BE2C (cell line): ENCODE measurements at places on chromosomes 1 and 21.

DNA sequence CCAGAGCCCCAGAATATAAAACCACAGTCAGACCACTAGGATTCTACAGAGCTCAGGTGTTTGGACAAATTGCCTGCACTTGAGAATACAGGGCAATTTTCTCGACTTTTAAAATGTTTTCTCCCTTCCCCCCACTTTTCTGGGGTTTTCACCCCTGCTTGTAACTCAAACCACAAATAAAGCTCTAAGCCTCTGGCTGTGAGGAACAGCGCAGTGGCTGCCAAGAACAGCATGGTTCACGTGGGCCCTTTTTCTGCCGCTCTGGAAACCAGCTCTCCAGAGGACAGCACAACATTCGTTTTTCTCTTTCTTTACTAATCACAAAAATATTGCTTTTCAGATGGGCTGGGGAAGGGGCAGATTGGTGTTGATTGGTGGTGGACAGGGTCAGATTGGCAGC is 102.2 kb upstream of the JUN start:
- no peak for DNase-seq

- no peak for DNase-seq
These were observed 8.8 kb upstream of the CCT8 start for GRCh38 chr21:29082046-29082815.

GRCh38 chr1:213683529-213683928 is 304.2 kb upstream of the PROX1 start:
- DNase-seq, result no peak

- no peak for DNase-seq
These were observed 115.1 kb downstream of the KCTD3 start for GRCh38 chr1:215682232-215682631.

DNA sequence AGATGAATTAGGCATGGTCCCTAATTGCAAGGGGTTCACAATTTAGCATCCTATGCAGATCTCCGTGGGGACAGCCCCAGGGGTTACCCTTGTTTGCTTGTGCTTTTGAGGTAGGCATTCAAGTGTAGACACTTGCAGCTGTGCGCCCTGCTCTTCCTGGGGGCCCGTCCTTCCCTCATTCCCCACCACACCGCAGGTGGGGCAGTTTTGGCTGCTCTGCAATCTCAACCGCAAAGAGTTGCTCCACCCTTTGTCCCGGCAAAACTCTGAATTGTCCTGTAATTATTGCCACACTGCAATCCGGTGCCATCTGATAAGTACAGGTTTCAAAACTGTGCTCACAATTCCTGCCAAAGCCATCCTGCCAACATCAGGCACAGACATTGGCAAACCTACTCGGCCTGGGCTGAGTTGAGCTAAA is 65.4 kb upstream of the LYST start:
- DNase-seq, result no peak

DNA sequence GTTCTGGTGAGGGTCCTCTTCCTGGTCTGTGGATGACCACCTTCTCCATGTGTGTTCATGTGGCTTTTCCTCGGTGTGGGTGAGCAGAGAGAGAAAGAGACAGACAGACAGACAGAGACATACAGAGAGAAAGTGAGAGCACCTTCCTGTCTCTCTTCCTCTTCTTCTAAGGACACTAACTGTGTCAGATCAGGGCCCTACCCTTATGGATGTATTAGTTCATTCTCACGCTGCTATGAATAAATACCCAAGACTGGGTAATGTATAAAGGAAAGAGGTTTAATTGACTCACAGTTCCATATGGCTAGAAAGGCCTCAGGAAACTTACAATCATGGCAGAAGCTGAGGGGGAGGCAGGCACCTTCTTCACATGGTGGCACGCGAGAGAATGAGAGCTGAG is 131.5 kb upstream of the ZNF648 start:
- DNase-seq, result no peak
